Substantia nigra (tissue), 51 donors: ENCODE measurements at places on chromosomes 7 and 10.

- no peak for DNase-seq
Observed at GRCh38 chr7:44712012-44712411, 36.6 kb upstream of the ZMIZ2 start.

GRCh38 chr10:69472544-69472943 is 21.3 kb downstream of the TSPAN15 start:
- no peak for DNase-seq

DNA sequence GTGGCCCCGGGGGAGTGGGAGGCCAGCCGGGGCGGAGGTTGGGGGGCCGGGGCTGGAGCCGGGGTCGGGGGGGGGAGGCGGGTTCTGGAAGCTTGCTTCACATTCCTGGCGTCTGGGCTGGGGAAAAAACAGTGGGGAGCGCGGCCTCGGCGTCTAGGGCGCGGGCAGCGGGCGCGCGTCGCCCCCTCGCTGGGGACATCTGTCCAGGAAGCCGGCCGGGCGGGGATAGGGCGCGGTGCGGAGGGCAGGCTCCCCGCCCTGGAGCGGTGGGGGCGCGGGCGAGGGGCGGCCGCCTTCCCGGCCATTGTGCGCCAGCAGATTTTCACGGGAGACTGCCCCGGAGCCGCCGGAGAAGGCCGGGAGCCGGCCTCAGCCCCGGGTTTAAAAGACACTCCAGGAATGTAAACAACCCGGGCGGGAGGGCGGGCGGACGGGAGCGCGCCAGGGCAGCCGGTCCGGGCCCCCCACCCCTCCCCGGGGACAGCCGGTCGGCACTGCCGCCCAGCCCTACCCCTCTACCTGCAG is 1.4 kb downstream of the ZMIZ1 start:
- DNase-seq: no peak

DNA sequence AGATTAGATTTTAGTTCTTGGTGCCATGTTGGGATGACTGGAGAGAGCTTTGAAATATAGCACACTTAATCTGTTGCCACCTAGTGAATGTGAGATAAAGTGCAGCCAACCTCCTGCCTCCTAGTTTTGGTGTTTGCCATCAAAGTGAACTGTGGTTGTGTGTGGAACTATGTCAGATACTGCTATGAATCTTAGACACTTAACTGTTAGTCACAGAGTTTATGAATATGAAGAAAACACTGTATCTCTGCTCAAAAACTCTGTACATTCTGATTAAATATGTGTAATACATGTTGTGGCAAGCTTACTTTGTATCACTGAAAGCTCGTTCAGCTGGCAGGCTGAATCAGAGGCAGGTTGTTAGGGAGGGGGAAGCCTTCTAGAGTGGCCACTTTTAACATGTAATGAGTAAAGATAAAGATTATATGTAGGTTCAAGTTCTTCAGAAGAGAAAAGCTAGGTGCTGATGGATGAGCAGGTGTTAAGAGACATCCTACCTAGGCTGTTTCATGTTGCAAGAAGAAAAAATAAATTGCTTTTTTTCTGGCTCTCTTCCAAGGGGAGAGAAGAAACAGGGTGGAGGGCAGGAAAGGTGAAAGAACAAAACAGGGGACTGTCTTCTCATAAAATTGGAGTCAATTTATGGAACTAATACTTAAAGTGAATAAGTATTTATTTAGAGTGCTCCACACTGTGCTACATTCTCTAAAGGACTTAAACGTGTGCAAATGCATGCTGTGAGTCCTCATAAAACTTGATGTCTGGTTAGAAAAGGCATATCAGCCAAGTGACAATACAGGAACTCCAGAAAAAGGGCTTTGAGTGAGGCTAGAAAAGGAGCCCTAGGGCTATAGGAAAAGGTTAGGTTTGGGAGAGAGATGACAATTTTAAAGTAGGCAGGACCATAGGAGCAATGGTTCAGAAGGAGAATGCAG is 14.1 kb upstream of the LAMB1 start:
- DNase-seq: no peak

DNA sequence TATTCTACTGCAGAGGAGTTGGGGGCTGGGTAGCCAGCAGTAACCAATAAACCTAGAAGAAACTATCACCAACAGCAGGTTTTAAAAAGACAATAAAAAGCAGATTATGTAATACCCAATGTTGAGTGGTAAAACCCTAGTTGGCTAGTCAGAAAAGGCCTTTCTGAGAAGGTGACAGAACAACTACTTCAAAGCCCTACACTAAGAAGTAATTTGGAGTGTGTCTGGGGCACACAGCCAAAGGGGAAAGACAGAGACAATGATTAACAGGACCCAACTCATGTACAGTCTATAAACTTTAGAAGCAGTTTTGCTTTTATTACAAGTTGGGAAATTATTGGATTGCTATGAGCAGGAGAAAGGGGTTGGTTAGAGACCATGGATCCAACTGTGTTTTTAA is 77.2 kb upstream of the TMEM106B start:
- no peak for DNase-seq

DNA sequence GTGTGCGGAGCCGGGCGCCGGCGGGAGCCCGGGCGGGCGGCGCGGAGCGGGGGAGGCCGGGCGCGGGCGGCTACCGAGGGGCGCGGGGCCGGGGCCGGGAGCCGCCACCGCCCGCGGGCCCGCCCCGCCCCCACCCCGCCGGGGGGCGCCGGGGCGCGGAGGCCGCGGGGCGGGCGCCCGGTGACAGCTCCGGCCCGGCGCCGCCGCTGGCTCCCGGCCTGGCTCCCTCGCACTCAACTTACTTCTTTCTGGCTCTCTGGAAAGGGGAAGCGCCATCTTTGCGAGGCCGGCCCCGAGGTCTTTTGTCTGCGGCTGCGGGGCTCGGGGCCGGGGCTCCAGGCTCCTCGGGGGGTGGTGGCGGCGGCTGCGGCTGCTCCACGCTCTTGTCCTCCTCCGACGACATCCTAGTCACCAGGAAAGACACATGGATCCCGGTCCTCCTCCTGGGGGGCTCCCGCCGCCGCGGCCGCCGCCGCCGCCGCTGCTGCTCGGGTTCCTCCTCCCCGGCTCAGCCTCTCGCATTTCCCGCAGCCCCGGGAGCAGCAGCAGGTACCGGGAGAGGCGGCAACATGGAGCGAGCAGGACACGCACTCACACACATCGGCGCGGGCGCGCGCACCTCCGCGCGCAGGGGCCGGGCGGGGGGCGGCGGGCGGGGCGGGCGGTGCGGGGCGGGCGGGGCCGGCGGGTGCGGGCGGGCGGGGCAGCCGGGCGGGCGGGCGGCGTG is at the start of gene KMT2C:
TSS of gene KMT2C (minus strand) at position 620 of the 727 bp plus-strand sequence. CDS start at position 403, 217 bp downstream.
- peak; percentile 52 for DNase-seq

- no peak for DNase-seq
Observed at GRCh38 chr10:92702301-92702916, 12.7 kb downstream of the HHEX start.

- no peak for DNase-seq
Observed at GRCh38 chr7:158452331-158452730, 135.3 kb downstream of the PTPRN2 start.

GRCh38 chr7:150727381-150727780 is 9.8 kb upstream of the GIMAP5 start:
- DNase-seq: no peak

GRCh38 chr10:27949528-27950241 is 49.2 kb downstream of the ODAD2 start:
- DNase-seq: no peak

DNA sequence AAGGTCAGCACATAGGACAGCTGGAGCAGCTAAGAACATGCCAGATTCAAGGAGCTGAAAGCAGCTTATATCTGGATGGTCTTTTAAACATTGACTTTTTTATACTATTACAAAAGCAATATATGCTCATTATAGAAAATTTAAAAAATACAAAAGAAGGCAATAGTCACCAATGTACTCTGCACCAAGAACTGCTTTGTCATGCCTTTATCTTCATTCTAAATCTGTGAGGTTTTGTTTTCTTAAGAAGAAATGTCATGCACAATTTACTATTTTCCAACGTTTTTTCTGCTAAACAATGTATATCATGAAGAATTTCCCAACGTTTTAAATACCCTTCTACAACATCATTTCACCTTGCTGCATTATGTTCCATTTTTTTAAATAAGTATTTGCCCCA is 2.8 kb downstream of the LIPM start:
- no peak for DNase-seq

DNA sequence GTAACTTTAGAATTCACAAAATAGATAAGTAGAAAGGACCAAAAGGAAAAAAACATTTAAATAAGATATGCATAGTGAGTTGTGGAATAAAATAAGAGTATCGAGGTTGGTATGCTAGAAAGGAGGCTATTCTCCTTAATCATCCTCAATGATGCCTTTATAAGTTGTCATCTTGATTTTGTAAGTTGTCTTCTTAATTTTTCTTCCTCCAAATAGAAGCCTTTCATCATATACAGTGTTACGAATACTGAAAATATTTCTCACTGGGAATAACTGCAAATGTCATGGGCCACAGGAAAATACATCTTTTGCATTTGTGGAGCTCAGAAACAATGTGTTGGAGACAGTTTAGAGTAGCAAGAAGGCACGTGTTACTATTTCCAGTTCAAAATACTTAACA is 31.5 kb upstream of the PRTFDC1 start:
- no peak for DNase-seq

DNA sequence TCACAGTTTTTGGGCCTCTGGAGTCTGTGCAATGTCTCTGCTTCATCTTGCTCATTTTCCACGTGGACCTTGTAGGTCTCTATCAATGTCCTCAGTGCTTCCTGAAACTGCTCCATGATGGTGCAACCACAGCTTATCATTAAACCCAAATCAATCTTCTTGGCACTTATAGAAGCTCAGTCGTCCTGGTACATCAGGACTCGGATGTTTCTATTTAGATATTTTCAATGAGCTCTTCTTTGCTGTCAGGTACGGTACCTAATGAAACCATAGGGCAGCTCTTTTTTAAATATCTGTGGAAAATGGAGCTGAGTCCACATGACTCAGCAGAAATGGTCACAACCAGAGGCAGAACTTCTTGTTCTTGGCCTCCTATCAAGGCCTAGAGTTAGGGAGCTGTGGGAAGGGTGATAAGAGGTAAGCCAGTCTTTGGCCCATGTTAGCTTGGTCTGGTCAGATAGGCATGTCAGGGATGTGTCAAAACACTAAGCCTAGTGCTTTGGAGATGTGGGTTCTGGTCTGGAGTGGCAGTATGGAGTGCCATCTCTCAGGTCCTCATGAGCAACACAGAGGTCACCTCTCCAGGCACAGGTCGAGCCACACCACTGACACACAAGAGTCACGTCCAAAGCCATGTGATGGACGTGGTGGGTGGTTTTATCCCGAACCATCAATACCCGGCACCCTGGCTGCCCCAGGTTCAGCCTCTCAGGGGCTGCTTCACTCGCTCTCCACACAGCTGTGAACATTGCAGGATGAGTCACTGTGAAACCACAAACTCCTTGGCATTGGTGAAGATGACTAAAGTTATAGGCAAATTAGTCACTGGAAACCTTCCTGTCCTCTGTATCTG is 87.0 kb downstream of the TBXAS1 start:
- no peak for DNase-seq

DNA sequence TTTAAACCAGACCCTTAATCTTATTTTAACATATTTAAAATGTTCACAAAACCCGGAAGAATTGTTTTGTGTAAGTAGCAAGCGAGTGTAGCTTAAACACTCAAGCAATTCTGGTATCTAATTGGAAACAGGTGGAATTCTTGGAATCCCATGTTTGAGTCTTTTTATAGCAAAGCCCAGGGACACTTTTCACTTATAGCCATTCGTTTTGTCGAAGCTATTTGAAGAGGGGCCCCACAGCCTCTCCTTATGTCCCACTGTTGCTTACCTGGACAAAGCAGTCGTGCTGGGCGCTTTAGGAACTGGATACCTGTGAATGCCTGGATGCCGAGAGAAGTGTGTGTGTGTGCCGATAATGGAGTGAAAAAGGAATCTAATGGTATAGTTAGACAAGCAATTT is 3.3 kb downstream of the CUX1 start:
- DNase-seq: no peak

DNA sequence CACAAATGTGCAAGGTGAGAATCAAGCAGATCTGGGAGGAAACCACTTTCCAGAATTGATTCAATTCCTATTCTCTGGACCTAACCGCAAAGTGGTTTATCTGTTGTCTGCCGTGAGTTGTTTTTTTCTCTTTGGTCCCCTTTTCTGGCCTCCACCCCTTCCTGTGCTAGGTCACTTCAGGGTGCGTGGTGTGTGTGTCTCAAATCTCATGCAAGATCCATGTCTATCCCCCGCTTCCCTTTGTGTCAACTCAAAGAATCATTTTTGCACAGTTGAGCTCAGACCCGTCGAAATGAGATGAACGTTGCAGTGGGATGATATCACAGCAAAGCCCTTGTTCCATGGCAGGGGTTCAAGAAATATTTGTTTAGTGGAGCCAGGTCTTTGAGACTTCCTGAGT is 184.5 kb downstream of the GATA3 start:
- DNase-seq: no peak

DNA sequence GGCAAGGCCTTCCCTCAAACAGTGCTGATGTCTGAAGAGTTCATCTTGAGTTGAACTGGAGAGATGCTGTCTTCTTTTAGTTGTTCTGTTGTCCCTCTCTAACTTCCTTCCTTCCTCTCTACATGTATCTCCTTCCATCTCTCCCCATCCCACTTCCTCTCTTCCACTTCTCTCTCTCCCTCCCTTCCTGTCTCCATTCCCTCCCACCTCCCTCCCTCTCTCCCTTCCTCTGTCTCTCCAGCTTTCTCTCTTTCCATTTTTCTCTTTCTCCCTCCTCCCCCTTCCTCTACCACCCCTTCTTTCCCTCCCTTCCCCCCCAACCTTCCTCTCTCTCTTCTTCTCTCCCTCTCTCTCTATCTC is 40.7 kb upstream of the TNS3 start:
- no peak for DNase-seq

DNA sequence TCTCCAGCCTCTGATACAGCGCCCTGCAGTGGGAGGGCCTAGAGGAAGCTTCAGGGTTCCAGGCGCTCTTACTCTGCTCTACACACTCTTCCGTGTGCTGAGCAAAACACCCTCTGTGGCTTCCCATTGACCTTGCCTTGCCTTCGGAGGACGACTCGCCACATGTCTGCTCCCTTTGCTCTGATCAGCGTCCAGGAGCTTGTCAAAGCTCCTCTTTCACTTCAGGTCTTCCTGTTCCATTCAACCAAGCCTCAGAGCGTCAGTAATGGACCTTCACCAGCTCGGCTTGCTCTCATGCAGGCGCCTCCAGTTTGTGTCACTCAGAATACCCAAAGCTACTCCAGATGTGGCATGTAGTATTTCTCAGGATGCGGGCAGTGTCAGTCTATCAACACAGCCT is 173.9 kb downstream of the ARID5B start:
- DNase-seq: no peak

- no peak for DNase-seq
Observed at GRCh38 chr7:83486957-83487356, 162.0 kb downstream of the SEMA3E start.

DNA sequence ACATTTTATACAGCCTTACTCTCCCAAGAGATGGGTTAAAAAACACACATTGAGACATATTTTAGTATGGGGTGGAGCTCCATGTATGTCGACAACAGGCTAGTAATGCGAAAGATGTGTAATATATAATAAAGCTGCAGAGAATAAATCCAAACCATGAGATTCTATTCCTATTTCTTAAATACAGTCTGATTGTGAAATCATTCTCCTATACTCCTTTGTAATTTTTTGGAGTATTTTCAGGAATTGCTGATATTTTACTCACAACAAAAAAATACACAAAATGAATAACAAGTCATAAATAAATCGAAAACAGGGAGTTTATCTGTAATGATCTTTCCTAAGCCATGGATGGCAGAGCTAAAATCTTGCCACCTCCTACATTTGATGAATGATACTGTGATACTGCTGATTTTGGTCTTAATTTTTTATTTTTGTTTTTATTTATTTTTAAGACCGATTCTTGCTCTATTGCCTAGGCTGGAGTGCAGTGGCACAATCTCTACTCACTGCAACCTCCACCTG is 173.5 kb upstream of the KLF6 start:
- DNase-seq: no peak
